Stimulated activated CD8-positive, alpha-beta memory T cell treated with anti-CD3 and anti-CD28 coated beads, Interleukin-15, amount 100 ng/mL, for 1 hour (primary cell): ENCODE measurements at places on chromosomes 1 and 21.

GRCh38 chr1:20956272-20956671, 169.2 kb upstream of the HP1BP3 start:
- DNase-seq, result no peak

DNA sequence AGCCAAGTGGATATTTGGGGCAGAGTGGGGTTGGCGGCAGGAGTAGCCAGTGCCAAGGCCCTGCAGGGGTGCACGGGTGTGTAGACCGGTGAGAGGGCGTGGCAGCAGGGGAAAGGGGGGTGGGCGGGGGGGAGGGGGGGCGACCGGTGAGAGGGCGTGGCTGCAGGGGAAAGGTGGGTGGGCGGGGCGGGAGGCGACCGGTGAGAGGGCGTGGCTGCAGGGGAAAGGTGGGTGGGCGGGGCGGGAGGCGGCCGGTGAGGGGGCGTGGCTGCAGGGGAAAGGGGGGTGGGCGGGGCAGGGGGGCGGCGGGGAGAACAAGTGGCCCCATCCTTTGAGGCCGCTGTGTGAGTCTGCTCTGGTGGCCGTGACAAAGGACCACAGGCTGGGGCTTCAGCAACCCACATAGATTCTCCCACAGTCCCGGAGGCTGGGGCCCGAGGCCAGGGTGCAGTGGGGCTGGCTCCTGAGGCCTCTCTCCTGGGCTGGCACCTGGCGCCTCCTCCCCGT, 25.8 kb downstream of the RRP1 start:
- no peak for DNase-seq

DNA sequence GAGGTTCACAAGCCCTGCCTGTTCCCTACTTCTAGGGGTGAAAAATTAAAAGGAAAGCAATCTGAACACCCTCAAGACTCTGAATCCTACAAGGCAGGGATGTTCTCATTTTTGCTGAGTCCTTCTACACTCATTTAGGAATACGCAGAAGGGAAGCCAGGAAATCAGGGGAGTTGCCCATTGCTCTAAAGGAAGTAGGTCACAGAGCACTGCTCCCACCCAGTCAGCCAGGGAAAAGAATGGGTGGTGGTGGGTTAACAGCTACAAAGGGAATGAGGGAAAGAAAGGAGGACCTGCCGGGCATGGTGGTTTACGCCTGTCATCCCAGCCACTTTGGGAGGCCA, 2.4 kb upstream of the CTTNBP2NL start:
- no peak for DNase-seq

DNA sequence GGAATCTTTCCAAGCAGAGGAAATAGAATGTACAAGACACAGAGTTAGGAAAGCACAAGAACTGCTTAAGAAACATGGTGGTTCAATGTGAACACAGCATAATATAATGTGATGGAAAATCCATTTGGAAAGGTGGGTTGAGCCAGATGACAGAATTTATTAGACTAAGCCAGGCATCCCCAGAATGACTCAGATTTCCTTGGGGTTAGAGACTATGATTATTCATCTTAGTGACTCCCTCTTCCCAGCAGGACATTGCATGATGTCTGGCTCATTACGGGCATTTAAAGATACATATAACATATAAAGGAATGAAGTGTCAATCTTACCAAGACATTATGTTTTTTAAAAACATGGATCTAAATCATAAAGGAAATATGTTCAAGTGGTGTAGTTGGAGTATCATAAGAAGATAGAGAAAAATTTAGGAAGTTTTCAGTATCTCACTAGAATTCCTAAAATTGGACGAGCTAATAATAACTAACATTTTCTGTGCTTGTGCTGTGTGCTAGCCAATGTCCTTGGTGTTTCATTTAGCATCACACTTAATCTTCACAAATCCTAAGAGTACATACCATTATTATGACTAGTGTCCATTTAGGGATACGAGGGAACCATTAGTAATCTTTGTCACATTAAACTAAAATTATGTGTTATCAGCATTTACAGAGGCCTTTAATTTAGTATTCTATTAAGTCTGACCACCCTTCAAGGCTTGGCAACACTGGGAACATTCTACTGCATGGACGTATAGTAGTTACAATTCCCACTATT, 41.0 kb upstream of the ST6GALNAC5 start:
- no peak for DNase-seq

DNA sequence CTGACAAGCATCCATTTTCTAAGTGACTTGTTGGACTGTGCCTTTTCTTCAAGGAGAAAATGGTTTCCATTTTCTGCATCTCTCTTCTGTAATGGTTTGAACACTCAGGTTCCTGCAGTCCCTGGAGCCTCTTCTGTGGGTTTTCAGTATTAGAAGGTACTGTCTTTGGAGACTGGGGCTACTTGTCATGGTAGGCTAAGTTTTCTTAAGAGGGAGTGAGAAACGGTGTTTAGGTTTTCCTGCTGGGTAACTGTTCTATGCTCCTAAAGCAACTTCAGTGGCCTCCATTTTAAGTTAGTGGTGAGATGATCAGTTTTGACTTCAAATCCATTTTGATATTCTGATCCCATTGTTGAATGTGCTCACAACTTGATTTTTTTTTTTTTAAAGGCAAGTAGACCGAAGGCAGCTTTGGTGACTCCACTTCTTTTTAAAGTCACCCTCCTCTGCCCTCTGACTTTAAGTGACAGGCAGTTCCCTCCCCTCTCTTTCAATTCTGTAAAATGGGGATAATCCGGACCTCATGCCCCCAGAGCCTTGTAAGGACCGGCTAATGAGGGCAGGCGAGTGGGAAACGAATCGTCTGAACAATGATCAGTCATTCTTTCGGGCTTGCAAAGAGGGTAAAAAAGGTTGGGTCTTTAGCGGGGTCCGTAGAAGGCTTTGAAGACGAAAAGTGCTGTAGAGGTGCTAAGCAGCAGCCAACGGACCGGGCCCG, 1.0 kb upstream of the ARID1A start:
- DNase-seq, result no peak

DNA sequence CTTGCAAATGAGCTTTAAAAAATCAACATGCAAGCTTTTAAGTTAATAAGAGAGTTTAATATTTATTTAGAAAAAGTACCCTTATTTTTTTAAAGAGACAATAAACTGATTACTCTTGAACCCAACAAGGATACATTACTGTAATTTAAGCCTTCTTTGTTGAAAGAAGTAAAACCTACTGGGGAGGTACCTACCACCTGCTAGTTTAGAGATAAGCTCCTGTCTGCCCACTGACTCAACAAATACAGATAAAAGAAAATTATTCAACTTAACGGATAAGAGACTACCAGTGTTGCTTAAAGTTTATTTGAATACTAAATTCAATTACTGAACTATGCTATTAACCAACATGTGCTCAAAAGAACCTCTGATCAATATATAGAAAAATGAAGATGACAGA, 23.1 kb downstream of the USP24 start:
- DNase-seq, result no peak

DNA sequence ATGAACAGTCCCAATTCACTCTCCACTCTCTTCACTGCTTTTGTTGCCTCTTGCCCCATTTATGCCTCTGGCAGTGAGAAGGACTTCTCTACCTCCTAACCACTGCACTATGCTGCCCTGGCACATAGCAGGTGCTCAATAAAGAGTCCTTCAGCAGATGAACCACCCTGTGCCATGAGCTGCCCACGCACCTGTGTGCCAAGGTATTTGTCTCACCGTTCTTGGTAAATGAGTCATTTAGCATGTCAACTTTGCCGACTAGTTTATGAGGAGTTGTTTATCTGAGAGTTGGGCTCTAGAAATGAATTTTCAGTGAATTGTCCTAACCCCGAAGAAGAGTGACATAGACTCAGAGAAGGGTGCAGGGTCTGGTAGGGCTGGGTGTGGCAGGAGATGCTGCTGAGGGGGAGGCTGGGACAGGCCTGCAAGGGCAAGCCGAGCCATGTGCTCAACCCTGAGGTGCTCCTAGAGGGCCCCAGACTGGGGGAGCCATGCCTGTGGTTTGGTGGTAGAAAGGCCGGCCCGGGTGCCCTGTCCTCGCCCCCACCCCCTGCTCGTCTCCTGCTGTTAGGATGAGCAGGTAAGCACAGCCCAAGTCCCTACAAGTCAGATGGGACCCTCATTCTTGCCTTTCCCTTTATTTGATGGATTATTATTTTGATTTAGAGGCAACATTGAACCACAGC, 654.5 kb downstream of the MATN1 start:
- no peak for DNase-seq

GRCh38 chr1:103461161-103462105, 64.1 kb upstream of the RNPC3 start:
- DNase-seq, result no peak
